Spleen (tissue), 13 donors: ENCODE measurements at places on chromosomes 2 and 18.

- DNase-seq: no peak
These were observed 72.1 kb downstream of the CAMKMT start for GRCh38 chr2:44433895-44434294.

DNA sequence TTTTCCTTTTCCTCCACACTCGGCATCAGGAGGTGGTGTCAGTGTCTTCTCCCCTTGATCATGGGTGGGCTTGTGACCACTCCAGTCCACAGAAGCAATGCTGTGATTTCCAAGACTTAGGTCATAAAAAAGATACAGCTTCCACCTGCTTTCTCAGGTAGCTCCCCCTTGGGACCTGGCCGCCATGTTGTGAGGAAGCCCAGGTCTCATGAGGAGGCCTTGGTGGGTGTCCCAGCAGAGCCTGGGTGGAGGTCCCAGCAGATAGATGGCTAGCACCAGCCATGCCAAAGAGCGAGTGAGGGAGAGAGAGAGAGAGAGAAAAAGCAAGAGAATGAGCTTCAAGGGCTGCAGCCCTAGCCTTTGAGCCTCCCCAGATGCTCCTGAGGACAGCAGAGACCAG lies 16.0 kb downstream of the SLC66A2 start:
- no peak for DNase-seq

DNA sequence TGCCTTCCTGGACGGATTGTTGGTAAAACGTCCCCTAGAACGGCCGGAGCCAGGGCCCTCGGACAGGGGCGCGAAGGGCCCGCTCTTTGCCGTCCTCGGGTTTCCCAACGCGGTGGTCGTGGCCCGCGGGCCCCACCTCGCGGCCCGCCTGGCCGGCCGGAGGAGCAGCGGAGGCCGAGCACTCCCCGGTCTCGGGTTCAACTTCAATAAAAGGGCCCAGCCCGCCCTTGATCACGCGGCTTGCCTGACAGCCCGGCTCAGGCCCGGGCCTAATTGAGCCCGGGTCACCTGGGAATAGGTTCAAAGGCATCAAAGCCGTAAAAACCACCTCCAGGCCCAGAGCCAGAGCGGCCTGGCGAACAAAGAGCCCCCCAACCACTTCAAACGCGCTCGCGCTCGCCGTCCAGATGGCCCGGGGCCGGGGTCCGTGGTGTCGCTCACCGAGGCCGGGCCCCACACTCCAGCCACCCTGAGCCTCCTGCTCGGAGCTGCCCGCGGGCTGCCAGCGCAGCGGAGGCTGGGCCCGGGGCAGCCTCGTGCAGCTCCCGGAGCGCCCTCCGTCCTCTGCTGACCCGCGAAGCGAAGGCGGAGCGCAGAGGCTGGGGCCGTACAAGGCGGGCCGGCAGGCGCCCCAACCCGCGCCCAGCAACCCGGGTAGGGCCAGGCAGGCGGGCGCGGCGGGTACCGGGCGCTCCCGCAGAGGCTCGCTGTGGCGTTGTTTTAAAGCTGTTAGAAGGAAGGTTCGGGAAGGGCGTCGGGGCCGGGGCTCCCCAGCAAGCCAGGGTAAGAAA lies 1.1 kb upstream of the TWIST2 start:
- DNase-seq: no peak

DNA sequence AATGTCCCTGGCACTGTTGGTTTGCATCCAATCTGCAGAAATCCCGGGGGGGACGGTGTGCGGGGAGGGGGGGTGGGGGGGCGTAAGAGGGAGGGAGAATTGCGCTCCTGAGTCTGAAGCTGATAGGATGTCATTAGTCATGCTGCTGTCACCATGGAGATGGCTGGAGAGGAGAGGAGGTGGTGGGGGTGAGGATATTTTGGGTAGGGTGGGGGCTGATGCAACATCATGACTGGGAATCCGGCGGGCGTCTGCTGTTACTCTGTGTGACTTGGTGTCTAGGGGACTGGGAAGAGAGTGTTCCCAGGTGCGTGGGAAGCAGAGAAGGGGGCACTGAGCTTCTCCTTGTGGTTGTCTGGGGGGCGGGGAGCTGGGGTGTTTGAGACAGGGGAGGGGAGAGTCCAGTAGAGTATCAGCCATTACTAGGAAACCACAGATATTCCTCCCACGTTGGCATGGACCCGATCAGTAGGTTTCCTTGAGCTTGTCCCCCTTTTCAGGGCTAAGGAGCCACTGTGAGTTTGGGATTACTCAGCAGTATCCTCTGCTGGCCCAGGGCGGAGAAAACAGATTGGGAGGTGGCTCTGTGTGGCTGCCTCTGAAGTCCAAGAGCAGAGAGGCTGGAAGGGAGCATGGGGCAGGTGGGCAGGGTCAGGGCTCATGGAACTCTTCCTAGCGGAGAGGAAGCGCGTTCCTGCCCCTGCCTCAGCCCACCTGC lies 18.9 kb downstream of the TET3 start:
- peak; percentile 66 for DNase-seq

DNA sequence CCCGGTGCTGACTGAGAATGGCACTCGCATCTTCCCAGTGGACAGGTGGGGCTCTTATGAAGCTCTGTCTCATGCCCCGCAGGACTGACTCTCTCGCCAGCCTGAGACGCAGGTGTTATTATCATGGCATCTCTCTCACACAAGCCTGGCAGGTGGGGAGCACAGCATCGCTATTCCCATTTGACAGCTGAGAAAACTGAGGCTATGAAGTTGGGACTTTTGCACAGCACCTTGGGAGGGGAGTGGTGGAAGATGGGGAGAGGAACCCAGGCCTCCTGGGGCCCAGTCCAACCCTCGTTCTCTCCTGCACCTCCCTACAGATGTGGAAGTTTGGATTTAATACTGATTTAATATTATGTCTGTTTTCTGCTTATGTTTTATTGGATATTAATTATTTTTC lies 9.0 kb upstream of the NTSR2 start:
- DNase-seq: peak; percentile 34

- DNase-seq: no peak
These were observed 92.2 kb upstream of the ITGB6 start for GRCh38 chr2:160292225-160292624.

DNA sequence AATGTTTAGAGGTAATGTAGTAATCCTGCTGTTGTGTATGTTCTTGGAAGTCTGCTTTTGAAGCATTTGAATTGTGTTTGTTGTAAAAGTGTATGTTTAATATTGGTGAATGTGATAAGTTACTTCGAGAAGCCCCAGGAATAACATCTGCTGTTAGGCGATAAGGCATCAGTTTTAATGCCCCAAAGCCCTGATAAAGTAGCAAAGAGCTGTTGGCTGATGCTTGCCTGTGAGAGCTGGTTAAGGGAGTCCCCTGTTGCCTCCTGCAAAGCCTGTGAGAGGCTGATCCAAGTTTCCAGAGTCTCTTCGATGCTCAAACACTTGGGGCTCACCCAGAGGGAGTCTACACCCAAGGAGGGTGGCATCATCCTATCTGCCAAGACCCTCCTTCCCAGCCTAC lies 110.3 kb downstream of the RNF152 start:
- no peak for DNase-seq

- DNase-seq: no peak
These were observed 196.0 kb downstream of the CALCRL start for GRCh38 chr2:187252063-187252462.

- DNase-seq: no peak
These were observed 43.0 kb downstream of the FBXO48 start for GRCh38 chr2:68423966-68424650.

DNA sequence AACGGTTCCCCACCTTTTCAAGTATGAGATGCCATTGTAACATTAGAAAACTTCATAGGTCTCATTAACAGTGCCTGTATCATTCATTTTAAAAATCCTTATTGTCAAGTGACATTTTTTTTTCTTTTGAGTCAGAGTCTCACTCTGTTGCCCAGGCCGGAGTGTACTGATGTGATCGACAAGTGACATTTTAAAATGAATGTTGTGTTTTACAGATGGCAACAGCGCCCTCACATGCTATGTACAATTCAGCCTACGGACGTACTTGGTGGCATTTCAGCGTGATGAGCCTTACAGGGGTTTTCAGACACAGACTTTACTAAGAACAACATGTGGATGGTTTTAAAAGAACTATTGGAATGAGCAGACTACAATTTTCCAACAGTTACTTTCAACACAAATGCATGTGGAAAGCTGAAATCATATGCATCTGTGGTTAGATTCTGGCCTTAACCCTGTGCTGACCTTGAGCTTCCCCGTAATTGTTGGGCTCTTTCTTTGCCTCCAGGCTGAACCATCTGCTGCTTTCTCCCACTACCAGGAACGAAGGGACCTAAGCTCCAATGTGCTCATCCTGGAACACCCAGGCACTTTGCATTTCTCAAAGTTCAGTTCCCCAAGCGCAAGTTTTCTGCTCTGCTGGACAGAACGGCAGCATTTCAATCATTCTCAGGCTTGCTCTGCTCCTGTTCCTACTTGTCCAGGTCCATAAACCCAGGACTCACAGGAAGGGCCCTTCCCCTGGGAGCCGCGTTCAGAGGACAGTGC lies 119.9 kb upstream of the NDUFV2 start:
- no peak for DNase-seq

DNA sequence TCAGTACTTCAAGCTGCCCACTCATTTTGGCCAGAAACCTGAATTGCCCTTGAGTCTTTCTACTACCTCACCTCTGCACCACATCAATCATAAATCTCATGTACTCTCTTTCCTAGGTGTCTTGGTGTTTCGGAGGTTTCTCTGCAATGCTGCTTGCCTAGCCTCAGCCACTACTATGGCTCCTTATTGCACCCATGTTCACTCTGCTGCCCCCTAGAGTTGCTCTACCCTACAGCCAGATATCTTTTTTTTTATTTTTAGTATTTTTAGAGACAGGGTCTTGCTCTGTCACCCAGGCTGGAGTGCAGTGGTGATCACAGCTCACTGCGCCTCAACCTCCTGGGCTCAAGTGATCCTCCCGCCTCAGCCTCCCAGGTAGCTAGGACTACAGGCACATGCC lies 413.0 kb downstream of the PTPRM start:
- no peak for DNase-seq

DNA sequence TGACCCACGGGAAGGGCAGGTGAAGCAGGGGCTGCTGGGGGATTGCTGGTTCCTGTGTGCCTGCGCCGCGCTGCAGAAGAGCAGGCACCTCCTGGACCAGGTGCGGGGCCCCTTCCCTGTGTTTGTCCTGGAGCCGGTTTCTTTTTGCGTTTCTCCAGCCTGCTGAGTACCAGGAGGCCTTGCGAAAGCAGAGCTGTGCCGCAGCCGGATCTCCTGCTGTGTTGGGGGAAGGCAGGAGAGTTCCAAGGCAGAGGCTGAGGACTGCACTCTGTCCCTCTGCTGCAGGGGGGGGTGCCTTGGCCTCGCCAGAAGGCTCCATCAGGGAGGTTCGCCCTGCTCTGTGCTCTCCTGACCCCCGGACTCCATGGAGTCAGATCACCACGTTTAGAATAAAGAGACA lies 2.8 kb downstream of the CAPN10 start:
- peak; percentile 71 for DNase-seq

DNA sequence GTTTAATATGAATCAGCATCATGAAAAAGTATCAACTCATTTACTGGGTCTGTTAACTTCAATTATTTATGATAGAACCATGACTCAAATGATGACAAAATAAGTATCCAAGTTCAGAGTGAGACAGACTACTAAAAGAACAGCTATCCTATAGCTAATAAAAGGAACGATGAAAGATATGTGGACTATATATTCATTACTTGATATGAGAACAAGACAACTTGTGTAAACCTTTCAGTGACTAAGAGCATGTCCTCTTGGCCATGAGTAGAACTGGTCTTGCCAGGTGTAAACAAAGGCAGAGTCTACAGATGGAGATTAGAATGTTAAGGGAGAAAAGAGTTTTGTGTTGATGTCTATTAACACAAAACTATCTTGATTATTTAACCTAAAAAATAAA lies 360.4 kb upstream of the ZC3H15 start:
- DNase-seq: no peak

DNA sequence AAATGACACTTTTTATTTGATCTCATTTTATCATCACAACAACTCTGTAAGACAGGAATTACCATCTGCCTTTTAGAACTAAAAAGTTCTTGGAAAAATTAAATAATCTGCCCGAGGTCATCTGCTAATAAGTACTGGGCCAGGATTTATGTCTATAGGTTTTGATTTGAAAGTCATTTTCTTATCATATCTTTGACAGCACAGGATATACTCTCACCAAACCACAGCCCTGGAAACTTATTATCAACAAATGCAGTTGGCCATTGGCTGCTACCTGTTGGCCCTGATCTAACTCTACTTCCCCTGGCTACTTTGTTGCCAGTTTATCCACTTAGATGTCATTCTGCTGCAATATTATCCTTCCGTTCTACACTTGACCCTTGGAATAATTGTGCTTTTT lies 354.6 kb downstream of the RAD51AP2 start:
- no peak for DNase-seq

DNA sequence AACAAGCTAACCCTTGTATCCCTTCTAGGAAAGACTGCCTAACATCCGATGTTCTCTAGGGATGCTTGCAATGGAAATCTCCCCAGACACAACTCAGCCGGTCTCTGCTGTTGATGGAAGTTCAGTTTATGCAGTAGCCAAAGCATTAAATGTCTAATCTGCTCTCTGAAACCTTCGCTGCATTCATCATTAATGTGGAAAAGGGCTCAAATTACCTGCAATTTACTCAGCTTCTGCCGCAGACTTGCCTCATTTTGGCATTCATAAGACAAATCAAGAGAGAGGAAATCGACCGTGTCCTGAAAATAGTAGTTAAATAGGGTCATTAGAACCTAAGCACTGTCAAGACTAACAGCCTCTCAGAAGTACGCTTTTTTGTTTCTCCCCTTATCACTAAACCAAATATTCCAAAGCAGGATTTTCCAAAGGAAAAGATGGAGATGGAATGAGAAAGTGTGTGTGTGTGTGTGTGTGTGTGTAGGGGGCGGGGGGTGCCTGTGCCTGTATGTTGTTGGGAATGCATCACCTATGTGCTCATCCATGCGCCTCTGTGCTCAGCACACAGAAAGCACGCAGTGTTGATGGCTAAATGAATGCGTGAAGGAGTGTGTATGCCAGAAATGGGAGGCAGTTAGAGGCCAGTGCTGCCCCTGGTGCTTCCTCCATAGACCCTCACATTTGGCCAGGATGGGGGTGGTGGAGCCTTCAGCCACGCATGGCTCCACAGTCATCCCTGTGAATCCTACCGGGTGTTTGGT lies 7.4 kb downstream of the LCT start:
- DNase-seq: no peak
